ENCODE measurements at places on chromosomes 6 and 20.

DNA sequence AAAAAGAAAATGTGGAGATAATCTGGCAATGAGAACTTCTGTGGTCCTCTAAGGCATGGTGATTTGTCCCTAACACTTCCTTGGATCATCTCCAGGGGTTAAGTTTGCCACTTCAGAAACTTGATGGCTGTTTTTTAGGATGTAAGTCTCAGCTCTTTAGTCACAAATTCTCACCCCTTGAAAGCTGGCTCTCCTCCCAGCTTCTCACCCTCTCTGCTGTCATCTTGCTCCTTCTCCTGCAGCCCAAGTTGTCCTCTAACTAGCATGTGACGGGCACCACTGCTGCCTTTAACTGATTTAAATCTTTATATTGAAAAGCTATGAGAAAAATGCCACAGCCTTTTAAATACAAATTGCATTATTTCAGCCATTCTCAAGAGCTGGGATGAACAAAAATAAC lies 107.8 kb downstream of the MAP3K5 start:
- DNase-seq, result no peak

DNA sequence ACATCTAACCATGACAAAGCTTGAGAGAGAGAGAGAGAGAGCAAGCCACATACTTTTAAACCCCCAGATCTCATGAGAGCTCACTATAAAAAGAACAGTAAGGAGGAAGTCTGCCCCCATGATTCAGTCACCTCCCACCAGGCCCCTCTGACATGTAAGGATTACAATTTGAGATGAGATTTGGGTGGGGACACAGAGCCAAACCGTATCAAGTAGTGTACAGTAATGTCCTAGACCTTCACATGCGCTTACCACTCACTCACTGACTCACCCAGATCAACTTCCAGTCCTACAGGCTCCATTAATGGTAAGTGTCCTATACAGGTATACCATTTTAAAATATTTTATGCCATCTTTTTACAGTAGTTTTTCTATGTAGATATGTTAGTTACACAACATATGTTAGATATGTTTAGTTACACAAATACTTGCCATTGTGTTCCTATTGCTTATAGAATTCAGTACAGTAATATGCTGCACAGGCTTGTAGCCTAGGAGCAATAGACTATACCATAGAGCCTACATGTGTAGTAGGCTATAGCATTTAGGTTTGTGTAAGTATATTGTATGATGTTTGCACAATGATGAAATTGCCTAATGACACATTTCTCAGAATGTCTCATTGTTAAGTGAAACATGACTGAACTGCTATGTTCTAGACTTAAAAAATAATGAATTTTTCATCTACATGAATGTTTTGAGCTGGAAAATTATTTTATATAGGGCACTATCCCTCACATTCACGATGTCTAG lies 11.7 kb downstream of the TSPYL1 start:
- no peak for DNase-seq

GRCh38 chr20:48098866-48099265 lies 313.6 kb upstream of the SULF2 start:
- no peak for DNase-seq

DNA sequence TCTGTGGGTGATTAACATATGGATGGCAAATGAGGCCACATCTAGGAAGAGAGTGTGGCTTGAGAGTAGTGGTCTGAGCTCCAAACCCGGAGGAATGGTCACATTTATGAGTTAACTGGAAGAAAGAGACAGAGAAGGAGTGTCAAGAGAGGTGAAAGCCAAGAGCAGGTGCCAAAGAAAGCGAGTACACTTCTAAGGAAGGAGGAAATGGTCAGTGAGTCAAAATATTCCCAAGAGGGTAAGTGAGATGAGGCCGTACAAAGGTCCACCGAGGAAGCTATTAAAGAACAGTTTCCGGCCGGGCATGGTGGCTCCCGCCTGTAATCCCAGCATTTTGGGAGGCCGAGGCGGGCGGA lies 104.5 kb upstream of the RNF24 start:
- DNase-seq, result no peak

DNA sequence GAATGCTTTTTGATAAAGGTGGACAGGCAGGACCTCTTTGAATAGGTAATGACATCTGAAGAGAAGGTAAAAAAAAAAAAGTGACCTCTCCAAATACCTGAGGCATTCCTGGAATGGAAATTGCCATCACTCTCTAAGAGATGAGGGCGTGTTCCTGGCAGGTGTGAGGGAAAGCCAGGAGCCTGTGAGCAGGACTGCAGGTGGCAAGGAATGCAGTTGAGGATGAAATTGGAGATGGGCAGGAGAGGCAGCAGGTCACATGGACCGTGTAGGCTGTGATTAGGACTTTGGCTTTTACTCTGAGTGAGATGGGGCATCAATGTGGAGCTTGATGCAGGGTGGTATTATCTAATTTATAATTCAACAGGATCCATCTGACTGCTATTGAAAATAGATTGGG lies 227.4 kb downstream of the LRFN2 start:
- DNase-seq, result no peak

GRCh38 chr6:161274488-161274858 lies 612 bp upstream of the AGPAT4 start:
- no peak for DNase-seq

DNA sequence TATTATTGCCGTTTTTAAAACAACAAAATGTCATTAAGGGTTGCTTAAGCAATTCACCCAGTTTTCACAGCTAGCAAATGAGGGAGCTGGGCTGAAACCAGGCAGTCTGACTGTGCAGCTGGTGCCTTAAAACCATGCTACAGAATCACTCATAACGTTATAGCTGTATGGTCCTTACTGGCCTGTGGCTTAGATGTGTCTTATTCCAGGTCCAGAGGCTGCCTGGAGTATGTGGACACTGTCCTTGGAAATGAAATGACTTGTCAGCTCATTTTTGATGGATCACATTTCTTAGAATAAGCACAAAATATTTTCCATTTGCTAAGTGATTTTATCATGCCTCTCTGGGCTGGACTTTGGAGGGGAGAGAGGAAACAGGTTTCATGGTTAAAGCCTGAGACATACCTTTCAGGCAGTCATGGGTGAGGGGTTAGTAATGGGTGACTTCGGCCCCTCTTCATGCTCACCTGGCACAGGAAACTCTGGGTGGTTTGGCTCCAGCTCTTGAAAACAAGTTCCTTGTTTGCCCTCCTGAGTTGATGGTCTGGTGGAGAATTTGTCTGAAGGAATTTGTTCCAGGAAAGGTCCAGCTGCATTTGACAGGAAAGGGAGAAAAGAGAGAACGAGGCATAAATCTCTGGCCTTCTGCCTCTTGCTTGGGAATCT lies 823.2 kb downstream of the DHX35 start:
- no peak for DNase-seq

- no peak for DNase-seq
These were observed 2.6 kb downstream of the TRERF1 start for GRCh38 chr6:42448927-42449659.

DNA sequence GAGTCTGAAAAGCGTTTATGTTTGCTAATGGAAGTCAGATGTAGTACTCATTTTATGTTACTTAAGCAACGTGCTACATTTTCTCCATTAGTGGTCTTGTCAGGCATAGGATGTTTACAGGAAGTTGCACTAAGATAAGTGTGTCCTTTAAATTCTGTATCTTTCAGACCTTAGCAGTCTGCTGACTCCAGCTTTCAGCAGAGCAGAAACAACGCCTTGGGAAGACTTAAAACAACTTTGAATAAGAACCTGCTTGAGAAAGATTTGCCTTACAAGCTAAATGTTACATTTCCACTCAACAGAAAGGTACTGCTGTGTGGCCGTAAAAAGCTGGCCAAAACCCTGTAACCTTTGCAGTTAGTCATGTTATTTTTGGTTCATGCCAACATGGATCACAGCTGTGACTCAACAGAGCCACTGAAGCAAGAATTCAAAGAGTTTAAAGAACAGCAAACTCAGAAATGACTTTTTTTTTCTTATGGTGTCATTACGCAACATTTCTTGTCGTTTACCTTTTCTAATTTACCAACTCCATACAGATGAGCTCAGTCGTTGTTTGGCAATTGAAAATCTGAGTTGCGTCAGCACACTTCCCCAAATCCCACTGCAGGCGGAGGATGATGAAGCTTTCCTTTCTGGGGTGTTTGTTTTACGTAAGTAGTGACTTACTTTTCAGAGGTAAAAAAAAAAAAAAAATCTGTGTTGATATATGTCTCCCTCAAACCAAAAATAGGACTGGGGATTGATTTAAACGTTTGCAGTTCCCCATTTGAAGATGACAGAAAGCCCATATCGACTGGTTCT lies 27.9 kb upstream of the BMP6 start:
- DNase-seq, result peak; percentile 90

DNA sequence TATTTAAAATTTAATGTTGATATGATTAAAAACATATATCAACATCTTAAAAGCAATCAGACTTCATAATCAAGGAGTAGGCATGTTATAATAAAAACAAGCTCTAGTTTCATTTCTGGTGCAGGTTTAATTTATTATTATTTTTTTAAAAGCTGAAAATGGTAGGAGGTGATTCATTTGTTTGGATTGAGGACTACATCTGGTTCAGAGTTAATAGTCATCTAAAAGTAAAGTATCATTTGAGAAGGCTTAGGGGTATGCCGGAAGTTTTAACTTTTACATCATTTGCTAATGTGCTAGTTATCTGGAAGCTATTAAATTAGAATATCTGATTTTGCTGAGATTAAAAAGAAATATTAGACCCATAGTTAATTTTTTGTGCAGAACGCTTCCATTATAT lies 169.5 kb upstream of the LAMA2 start:
- DNase-seq, result peak; percentile 57

GRCh38 chr20:59047938-59048680 lies 5.5 kb upstream of the PRELID3B start:
- DNase-seq, result peak; percentile 75

Data from HFFc6 (cell line).